Aortic smooth muscle cell (primary cell): ENCODE measurements at places on chromosomes 16 and 17. TPM values are rescaled to one million over a fixed set of nuclear protein-coding genes. Genes with fewer than 3 reads are reported as not detected.

The ITGAL gene
- under 0.01 TPM in 2 replicates for total RNA-seq

The CMTM4 gene
- 9.1 and 10.4 TPM in 2 replicates for total RNA-seq

The FKBP10 gene
- total RNA-seq = 354 and 420 TPM in 2 replicates

The CLEC10A gene
- total RNA-seq = 0.19 TPM in 1 of 2 replicates, not detected in the other

The NUBP2 gene
- 45.8 and 63.5 TPM in 2 replicates for total RNA-seq

The SOX8 gene
- 1.4 and 4.5 TPM in 2 replicates for total RNA-seq

The CCL14 gene
- 0.40 TPM in 1 of 2 replicates, not detected in the other for total RNA-seq

The PPP1R9B gene
- 52.9 and 55.1 TPM in 2 replicates for total RNA-seq

The KRTAP2-1 gene
- not detected in 2 replicates for total RNA-seq

The PYDC1 gene
- total RNA-seq = not detected in 2 replicates

The HSD17B2 gene
- total RNA-seq = 0.26 and 0.68 TPM in 2 replicates

The C16orf46 gene
- 0.06 and 0.53 TPM in 2 replicates for total RNA-seq
